ENCODE measurements at places on chromosomes 4 and X.

DNA sequence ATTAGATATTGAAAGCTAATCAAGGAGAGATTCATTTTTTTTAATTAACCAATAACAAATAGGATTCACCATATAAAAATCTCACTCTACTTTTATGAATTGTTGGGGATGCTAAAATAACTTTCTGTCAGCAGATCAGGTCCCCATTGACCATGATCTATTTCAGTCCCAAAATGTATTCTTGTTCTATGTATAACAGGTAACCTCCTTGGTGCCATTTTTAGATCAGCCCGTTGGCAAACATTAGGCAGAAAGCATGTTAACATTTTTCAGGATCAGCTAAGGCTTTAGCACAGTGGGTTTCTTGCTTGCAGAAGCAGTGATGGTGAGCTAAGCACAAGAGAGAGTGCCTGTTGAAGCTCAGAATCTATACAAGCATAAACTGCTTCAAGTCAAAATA, 40.8 kb upstream of the COX7B2 start:
- DNase-seq: no peak

DNA sequence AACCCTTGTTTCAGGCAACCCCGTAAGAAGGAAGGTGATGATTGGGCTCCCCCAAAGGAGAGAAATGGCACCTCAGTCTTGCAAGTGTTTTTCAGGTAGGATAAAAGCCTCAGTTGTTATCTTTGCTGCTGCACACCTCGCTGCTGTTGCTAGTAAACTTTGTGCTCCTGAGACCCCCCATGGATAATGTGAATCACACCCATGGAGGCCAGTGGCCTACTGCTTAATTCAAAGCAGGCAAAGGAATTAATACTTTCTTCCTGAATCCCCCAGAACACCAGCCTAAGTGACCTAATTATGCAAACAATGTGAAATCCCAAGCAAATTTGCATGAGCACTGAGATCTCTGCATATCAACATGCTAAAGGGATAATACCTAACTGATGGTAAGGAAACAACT, 337.5 kb downstream of the GRIA2 start:
- DNase-seq: no peak

DNA sequence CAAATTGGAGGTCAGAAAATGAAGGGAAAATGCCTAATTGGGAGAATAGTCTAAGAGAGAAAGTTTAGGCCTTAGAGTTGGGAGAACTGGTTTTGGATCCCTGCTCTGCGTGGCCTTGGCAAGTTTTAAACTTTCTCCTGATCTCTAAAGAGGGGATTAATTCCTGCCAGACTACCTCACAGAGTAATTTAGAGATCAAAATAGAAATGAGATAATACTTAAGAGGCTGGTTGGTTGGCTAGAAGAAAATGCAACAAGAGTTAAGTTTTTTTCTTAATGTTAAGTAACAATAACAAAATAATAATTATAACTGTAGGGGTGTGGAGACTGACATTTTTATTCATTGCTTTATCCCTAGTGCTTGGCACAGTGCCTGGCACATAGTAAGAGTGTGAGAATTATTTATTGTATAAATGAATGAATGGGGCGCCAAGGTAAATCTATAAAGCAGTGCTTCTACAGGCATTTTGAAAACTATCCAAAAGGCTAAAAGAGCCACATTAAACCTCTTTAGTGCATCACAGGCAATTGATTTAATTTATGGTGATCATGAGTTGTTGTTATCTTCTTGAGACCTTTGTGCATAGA, 160.5 kb downstream of the RASL11B start:
- DNase-seq: no peak

DNA sequence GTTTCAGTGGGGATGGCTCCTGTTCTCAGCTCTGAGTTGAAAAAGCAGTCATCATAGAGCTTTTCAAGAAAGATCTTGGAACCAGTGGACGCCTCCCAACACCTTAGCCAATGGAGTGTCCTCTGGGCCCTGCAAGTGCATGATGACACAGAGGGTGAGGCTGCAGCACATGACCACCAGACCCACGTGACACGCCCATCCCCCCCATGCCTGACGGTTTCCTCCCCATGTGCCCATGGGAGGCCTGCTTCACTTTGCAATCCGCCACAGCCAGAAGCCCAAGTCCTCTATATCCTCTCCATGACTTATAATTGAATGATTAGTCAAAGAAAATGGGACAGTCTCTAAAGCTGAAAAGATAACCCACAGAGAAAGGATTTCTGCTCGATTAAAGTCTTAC, 187.0 kb downstream of the AFAP1 start:
- no peak for DNase-seq

DNA sequence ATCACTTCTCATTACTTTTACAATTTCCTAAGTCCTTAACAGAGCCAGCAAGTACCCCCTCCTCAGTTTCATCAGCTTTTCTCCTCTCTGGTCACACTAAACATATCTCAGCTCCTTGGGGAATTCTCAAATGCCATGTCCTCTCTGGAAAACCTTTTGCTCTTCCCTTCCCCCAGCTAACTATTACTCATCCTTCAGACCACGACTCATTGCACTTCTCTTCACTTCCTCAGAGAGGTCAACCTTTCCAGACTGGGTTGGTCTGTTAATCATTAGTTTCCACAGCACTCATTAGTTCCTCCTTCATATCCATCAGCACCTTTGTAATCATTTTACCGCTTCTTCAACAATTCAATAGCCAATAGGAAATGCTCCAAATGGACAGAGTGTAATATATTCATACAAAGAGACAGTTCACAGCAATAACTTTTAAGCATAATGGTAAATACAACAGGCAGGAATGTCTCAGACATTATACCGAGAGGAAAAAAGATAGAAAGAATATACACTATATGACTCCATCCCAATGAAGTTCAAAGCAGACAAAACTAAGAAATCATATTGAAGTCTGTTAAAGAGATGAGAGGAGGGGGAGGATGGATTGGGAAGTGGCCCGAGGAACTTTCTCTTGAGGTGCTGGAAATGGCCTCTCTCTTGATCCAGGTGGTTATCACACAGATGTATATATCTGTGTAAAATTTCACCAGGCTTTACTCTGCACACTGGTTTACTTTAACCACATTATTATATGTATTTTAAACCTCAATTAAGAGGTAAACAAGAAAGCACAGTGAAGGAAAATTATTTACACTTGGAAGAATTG, 39.6 kb downstream of the DDX60L start:
- no peak for DNase-seq

DNA sequence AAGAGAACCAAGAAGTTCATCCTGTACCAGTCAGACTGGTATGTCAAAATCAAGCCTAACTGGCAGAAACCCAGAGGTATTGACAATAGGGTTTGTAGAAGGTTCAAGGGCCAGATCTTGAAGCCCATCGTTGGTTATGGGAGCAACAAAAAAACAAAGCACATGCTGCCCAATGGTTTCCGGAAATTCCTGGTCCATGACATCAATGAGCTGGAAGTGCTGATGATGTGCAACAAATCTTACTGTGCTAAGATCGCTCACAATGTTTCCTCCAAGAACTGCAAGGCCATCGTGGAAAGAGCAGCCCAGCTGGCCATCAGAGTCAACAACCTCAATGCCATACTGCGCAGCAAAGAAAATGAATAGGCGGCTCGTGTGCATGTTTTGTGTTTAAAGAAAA, 172.7 kb upstream of the MED14 start:
- no peak for DNase-seq

GRCh38 chr4:8353912-8354453, 84.4 kb downstream of the HTRA3 start:
- no peak for DNase-seq

- no peak for DNase-seq
These were observed 2.0 kb downstream of the DIPK2B start for GRCh38 chrX:45198706-45199105.

DNA sequence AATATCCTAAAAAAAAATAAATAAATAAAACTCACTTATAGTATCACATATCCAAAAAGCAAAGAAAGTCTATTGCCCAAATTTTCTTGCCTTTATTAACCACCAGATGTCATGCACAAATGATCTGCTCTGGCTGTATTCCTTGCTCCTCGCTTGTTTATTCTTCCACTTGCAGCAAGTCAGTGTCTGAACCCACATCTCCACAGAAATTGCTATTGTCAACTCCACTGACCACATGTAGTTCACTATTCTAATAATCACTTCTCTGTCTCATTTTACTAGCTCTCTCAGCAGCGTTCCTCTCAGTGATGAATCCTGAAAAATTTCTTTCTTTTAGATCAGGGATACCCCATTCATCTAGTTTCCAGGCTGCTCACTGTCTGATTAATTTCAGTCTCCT, 29.3 kb upstream of the CXXC4 start:
- no peak for DNase-seq

DNA sequence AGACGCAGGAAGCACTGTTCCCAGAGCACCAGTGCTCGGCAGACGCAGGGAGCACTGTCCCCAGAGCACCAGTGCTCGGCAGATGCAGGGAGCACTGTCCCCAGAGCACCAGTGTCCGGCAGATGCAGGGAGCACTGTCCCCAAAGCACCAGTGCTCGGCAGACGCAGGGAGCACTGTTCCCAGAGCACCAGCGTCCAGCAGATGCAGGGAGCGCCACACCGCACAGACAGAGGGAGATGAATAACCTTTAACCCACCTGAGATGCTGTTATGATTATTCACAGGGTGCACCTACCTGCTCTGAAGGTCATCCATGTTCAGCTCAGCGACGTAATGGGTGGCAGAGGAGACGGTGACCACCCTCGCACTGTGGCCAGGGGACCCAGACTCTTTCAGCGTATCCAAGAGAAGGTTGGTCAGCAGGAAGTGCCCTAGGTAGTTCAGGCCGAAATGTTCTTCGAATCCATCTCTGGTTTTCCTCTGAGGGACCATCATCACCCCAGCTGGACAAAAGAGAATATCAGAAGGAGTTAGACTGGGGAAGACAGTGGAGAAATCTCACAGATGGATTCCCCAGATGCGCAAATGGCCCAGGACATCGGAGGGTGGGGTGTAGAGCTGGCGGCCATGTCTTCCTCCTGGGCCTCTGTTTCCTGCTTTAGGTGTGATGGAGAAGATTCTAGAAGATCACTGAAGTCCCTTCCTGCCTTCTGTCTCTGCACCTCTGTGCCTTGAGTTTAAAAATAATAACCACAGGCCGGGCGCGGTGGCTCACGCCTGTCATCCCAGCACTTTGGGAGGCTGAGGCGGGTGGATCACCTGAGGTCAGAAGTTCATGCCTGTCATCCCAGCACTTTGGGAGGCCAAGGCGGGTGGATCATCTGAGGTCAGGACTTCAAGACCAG, 234.1 kb downstream of the DHRSX start:
- no peak for DNase-seq
